ENCODE measurements at places on chromosomes 7 and 10.

DNA sequence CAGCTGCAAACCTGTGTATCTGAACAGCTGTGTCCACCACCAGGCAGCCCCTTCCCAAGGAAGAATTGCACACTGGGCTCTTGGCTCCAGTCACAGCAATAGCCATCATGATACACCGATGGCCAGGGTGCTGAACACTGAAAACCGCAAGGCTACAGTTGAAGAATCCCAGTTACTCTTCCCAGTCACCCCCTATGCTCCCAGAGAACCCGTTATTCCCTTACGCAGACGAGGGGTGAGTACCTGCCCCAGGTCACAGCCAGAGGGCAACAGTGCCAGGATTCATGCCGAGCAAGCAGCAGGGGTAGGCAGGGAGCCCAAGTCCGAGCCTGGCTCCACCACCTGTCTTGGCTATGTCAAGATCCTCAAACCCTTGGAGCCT, 57.8 kb downstream of the RASGEF1A start:
- no peak for DNase-seq

DNA sequence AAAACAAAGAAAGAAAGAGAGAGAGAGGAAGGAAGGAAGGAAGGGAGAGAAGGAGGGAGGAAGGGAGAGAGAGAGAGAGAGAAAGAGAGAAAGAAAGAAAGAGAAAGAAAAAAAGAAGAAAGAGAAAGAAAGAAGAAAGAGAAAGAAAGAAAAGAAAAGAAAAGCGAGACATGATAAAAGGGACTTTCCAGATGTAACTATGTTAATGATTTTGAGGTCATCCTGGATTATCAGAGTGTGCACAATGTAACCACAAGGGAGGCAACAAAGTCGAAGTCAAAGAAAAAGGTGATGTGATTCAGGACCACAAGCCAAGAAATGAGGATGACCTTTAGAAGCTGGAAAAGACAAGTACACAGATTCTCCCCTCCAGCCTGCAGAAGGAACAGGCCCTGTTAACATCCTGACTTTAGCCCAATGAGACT, 48.9 kb upstream of the PAX2 start:
- no peak for DNase-seq

DNA sequence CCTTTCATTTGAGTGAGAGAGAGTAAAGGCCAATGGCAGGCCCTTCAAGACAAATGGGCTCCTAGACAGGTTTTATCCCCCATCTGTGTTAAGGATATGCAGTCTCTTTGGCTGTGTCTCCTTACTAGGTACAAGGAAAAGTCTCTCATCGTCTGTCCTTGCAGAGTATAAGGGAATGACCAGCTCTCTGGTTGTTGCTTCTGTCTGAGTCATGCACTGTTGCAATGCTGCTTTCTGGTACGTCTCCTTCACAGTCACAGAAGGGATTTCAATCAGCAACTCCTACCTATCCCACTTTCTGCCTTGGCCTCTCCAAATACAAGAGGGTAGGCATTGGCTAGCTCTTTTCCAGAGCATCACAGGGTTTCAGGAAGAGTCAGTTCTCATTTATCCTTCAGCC, 48.1 kb downstream of the CTTNBP2 start:
- no peak for DNase-seq

- no peak for DNase-seq
These were observed 97.5 kb downstream of the CXCL12 start for GRCh38 chr10:44287408-44287807.

DNA sequence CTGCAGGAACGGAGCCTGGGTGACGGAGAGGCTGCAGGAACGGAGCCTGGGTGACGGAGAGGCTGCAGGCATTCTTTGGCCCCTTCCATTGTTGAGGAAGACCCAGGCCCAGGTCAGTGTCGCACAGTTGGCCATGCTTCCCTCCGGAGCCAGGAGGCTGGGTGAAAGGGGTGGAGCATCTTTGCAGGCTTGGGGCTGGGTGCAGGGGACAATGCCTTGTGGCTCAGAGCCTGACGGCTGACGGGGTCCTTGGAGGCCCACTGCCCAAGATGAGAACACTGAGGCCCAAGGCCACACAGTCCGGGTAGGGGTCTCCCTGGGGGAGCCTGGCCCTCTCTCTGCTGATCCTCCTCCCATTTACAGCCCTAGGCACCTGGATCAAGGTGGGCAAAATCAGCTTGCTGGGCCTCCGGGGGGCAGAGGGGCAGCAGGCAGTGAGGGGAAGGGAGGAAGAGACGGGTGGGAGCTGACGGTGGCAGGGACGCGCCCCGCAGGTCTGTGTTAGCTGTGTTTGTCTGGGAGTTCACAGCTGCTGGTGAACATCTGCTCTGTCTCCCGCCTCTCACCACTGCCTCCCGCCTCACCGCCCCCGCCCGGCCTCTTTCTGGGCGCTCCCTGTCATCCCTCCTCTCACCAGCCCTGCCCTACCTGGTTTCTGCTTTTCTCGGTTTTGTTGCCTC, 30.6 kb upstream of the PCBD1 start:
- DNase-seq: no peak

DNA sequence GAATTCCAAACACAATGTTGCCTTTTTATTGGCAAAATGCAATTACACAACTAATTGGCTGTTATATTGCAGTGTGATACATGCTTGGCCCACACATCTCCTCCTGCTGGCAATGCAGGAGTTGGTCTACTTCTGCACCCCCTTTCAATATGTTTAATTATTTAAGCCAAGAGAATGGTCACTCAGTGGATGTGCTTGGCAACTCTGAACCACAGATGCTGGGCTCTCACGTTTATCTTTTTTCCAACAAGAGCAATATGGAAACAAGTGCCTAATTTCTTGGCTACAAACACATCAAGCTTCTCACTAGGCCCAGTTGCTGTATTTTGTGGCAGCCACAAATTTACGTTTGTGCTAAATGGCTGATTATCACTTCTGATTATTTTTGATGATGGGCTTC, 1149.2 kb upstream of the CELF2 start:
- no peak for DNase-seq

GRCh38 chr10:3783682-3784432, 1.2 kb downstream of the KLF6 start:
- DNase-seq: no peak

DNA sequence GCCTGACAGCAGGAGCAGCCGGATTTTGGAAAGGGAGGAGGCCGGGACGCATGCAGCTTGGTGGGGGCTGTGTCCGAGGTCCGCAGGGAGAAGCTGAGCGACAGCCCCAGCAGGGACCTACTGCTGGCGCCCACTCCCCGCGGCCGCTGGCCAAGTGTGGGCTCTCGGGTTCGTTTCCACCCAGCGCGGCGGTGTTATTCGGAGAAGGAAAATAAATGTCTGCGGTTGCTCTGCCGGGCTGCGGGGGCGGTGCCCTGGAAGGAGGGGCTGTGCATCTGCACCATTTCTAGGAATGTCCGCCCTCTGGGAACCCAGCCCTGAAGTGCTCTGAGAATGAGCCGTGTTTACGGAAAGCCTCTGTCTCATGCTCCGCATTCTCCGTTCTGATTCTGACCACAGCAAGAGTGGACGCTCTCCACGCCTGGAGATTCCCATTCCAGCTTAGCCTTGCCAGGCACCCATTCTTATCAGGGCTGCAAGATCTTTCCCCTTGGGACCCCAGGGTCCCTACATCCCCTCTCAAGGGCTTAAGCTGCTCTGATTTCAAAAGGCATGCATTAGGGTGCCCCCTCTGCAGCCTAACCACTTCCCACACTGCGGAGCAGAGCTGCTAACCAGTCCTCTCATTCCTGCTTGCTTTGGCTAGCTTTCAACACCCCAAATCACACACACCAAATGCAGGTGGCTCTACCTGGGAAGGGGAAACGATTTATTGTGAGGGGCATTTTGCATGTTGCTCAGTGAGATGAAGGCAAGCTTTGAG, 256.6 kb upstream of the GLI3 start:
- DNase-seq: no peak

DNA sequence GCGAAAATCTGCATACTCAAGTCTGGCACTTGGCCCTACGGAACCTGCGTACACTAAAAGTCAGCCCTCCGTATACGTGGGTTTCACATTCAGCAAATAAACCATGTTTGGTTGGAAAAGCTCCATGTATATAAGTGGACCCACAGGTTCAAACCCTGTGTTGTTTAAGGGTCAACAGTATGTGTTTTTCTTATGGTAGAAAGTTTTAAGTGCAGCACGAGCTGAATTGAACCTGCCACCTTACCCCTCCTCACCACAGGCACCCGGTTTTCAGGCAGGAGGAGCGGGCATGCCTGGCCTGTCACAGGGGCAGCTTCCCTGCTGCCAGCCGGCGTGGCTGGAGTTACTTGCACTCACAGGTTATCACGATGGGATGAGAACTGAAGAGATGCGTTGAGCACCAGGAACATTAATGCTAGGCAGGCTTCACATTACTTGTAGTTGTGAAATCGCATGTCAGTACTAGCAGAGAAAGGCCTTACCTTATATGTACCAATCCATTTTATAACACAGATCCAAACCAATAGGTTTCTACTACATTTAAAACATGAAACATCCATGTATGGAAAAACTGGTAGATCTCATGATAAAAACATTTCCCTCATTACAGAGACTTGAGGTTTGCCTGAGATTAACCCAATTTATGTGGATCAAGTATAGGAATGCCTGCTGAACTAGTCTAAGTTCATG, 12.9 kb downstream of the INSIG1 start:
- no peak for DNase-seq

DNA sequence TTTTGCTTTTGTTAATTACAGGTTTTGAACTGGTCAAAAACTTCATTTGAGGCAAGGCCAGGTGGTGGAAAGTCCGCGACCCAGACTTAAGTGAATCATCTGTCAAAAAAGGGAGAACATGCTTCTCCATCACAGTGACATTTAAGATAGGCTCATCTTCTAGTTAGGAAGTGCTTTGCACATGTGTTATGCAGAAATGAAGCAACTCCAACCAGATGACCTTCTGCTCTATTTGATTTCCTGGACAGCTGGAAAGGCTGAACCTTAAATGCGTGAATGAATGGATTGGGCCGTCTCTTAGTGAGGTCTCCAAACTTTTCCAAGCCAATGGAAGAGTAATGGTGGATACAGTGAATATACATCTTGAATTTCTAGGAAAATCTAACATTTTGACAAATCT, 101.6 kb upstream of the FAM13C start:
- no peak for DNase-seq

DNA sequence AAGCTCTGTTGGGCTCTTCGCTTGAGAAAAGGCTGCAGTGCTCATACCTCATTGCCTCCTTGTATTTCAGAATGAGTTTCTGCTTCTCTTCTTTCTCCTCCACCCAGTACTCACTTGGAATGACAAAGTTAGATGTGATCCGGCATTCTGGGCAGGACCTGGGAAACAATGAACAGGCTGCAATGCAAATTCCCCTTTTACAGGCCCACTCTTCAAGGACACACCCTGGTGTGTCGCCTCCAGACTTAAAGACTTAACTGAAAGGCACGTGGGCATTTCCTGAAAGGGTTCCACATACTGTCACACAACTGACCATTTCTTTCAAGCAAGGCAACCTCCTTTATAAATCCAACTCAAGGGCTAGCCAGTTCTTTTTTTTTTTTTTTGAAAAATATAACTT, 23.6 kb downstream of the MKRN1 start:
- DNase-seq: no peak

- no peak for DNase-seq
These were observed 178.3 kb downstream of the DYNC1I1 start for GRCh38 chr7:95950698-95951097.

DNA sequence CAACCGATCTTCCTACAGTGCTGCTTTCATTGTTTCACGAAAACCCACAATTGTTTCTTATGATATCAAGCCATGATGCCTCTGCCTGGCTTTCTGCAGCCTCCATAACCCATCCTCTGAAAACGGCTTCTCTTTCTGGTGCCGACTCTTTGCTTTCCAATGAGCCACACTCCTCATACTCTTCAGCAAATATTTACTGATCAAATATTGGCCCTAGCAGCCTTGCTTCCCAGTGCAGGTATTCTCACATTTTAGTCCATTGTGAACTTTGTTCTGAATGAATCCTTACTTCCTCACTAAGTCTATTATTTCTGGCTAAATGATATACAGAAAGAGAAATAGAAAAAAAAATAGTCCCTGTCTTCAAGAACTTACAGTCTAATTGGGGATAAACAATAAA, 35.5 kb downstream of the LAMB1 start:
- no peak for DNase-seq

DNA sequence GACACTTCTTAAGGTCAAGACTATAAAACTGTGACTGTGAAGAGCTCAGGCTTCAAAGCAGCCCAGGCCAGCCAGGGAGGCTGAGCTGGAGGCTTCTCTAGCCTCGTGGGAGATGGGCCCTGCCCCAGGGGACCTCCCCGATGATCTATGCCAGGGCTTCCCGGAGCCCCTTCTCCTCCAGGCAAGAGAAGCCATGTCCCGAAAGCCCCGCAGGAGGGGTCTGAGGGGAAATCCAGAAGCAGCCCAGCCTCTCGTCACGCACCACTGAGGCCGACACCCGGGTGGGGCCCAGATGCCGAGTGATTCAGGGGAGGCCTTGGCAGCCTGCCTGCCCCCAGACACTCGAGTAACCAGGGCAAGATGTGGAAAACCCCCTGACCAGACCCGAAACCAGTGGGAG, 63.7 kb downstream of the PROSER2 start:
- DNase-seq: no peak

DNA sequence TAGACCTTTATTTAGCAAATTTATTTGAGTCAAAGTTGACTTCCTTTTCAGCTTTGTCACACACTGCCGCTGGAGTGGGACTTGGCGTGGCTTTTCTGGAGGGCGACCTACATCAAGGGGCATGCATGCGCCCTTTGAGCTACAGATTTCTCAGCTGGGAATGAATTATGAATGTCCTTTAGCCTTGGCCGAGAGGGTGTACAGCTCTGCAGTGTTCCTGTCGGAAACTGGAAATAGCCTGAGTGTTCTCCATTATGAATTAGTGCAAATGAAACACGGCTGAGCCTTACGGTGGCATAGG, 79.7 kb downstream of the GLRX3 start:
- no peak for DNase-seq

Measured in activated T-cell treated with anti-CD3 and anti-CD28 coated beads, Interleukin-2, amount 50 U/mL, for 4 hours (primary cell).